A673 (cell line): ENCODE measurements at places on chromosomes 11 and 22. TPM values are rescaled to one million over a fixed set of nuclear protein-coding genes. Genes with fewer than 3 reads are reported as not detected.

- no peak for DNase-seq
- no peak overlapping the region for H3K4me3 ChIP-seq
- no peaks in the 10 kb centered on the region for H3K36me3 ChIP-seq
- no peak overlapping the region for H3K27ac ChIP-seq
- H3K4me1 ChIP-seq = no peaks in the 10 kb centered on the region
These were observed 709.4 kb upstream of the KIRREL3 start for GRCh38 chr11:127709960-127710359.

GRCh38 chr11:88231894-88232482 is 56.7 kb upstream of the RAB38 start:
- no peak overlapping the region for H3K4me3 ChIP-seq
- no peaks in the 10 kb centered on the region for H3K27me3 ChIP-seq
- no peaks in the 10 kb centered on the region for H3K36me3 ChIP-seq
- H3K4me1 ChIP-seq = no peaks in the 10 kb centered on the region
- peak; percentile 66 for DNase-seq
- no peak overlapping the region for H3K27ac ChIP-seq

Gene IGF2
- 0.17 and 0.20 TPM in 2 replicates for total RNA-seq

Gene MS4A6E
- total RNA-seq = not detected in 2 replicates

GRCh38 chr22:38246046-38246658 is 26.7 kb downstream of the TMEM184B start:
- H3K27ac ChIP-seq = no peak overlapping the region
- no peaks in the 10 kb centered on the region for H3K36me3 ChIP-seq
- no peak overlapping the region for H3K4me3 ChIP-seq
- peaks cover 10% of the 10 kb centered on the region for H3K4me1 ChIP-seq
- no peak for DNase-seq

Gene LDHAL6A
- not detected in 2 replicates for total RNA-seq
